ENCODE measurements at places on chromosomes 1 and 21.

DNA sequence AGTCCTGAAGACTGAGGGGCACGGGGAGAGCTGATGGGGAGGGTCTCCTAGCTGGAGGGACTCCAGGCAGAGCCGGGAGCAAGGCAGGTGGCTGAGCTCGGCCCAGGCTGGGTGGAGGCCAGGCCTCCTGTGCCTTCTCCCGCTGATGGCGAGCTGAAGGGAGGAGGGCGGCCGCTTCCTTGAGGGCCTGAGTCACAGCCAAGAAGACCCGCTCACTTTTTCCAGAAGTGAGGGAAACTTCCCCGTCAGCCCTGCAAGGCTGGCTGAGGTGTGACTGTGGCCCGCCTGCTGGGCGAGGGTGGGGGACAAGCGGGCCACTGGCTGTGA lies 1.7 kb upstream of the VWA1 start:
- DNase-seq, result no peak

GRCh38 chr1:239657291-239657690 lies 270.9 kb downstream of the CHRM3 start:
- no peak for DNase-seq

- peak; percentile 21 for DNase-seq
These were observed 60.6 kb downstream of the GNG4 start for GRCh38 chr1:235588916-235589515.

GRCh38 chr1:89550995-89551394 lies 26.4 kb downstream of the LRRC8B start:
- no peak for DNase-seq

DNA sequence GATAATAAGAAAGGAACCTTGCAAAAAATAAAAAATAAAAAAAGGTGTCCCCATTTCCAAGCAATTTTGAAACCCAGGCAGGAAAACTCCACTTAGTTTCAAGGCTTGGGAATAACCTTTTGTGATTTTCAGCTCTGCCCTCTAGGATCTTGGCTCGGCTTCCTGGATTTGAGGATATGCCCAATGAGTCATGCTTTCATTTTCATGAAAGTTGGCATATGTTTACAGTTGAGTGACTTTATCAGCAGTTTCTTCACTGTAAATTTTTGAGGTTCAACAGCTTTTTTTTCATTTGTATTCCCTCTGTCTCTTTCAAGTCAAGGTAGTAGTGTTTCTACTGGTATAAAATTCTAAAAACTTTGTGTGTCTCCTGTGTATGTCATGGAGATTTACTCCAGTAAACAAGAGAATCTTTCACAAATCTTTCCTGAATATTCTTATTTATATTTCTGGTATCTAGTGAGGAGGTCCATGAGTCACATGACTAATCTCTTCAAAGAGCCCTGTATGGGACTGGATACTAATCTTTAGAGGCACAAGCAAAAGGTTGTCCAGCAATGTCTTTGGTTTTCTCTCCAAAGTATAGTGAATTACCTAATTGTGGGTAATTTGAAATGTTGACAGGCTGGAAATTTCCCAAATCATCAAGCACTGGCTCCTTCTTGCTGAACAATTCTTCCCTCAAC lies 335.3 kb downstream of the BRINP2 start:
- DNase-seq, result no peak

- no peak for DNase-seq
These were observed 17.1 kb downstream of the RNF220 start for GRCh38 chr1:44422161-44422560.

DNA sequence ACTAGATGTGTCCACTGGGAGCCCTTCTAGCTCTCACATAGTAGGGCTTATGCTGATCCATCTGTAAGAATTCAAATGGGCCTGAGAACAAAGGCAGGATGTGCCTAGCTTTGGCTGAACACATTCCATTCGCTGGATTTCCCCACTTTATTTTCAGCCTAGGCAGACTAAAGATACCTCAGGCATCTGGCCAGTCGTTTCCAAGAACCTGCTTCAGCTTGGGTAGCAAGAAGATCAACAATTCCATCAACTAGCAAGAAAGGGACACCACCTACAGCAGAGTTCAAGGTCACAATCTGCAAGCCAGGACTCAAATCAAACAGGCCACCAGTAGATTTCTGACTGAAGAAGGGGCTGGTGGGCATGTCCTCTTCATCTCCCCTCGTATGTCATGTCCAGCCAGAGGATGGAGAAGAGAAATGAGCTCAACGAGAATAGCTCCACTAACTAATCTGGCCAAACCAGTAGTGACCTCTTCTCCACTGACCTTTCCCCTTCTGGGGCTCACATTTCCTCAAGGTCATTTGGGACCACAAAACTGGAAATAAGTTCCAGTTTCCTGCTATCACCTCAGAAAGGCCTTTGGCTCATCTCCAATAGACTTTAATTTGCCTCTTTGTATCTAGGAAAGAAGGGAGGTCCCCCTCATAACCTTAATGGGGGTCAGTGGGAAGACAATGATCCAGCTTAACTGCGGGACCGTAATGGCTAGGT lies 14.2 kb downstream of the TXNIP start:
- no peak for DNase-seq

DNA sequence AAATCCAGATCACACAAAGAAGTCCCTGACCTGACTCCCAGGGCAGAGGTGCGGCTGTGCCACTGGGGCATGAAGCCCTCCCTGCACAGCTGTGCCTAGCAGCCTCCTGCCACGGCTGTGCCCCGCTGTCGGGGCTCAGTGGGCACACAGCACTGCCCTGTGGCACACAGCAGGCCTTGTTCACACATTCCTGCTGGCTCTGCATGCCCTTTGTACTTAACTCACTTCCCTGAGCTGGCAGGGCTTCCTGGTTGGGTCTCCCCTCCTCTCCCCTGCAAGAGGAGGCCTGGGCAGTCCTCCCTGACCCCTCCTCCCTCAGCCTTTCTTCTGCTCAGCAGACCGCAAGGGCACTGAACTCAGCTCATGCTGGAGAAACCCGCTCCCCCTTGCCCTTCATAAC lies 14.8 kb downstream of the LHX4 start:
- DNase-seq, result no peak

DNA sequence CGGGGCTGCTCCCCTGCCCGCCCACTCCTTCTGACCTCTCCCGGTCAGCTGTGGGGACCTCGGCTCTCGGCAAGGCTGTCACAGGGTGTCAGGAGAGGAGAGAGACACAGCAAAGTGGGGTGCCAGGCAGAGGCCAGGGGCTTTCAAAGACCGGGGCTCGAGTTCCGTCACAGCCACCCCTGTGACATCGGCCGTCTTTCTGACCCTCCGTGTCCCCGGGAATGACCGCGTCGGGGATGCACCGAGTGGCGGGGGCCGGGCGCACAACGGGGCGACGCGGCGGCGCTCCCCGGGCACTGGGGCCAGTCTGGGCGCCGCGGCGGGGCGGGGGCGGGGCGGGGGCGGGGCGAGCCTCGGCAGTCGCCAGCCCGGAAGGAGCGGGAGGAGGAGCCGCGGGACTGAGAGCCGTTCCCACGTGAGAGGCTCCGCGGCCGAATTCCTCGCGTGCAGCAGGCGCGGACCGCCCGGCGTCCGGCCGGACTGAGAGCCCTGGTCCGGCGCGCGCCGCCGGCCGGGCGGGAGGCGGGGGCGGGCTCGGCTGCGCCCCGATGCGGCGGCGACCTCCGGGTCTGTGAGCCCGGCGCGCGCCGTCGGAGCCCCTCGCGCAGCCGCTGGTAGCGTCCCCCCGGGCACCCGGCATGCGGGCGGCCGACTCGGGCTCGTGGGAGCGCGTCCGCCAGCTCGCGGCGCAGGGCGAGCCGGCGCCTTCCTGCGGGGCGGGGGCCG lies 229.7 kb upstream of the TMEM51 start:
- DNase-seq, result no peak

Measured in GM04503 (cell line).